ENCODE measurements at places on chromosomes 2 and 18. TPM values are rescaled to one million over a fixed set of nuclear protein-coding genes. Genes with fewer than 3 reads are reported as not detected.

Gene CD8B2
- total RNA-seq, result not detected

GRCh38 chr2:71646028-71646427, 192.7 kb downstream of the DYSF start:
- DNase-seq, result no peak

DNA sequence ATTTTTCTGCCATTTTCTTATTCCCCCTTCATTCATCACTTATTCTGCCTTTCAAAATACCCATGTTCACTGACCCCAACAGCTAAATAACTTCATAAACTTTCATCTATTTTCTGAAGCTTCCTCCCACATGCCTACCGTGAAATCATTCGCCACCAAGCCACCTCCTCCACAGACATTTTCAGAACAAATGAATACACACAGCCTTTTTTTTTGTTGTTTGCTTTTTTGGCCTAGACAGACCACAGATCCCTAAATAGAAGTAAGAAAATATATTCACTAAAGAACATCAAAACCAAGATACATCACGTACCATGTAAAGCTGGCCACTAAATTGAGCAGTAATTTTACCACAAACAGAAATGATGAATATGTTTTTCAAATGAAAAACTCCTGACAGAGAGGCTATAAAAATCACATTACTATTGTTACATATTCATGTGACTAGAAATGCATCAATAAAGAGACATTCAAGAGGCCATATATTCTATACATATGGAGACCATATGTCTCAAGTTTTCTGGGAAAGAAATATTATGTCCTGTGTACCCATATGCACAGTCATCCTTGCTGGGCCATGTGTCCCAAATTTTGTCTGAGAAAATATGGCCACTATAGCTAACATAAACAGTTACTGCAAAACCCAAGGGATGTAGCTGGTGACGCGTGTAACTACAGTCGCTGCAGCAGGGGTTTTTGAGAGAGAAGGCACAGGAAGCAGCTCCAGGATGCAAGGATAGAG, 200.3 kb downstream of the FBXO15 start:
- no peak for DNase-seq

Gene C2orf15
- 0.34 TPM for total RNA-seq

DNA sequence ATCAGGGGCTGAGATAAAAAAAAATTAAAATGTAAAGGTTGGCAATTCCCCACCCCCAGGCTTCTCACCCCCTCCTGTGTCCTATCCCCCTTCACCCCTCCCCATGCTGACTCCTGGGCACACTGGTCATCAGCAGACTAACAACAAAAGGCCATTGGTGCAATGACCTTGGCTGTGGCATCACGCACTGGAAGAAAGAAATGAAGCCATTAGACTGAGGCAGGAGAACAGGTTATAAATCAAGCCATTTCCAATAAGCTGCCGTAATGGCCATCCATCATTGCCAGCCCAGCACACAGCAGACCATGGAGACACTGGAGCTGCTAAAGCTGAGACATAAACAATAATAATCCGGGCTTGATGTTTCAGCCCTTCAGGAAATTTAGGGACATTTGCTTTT, 342.4 kb upstream of the ETAA1 start:
- no peak for DNase-seq

Measured in glutamatergic neuron (in vitro differentiated cells).